ENCODE measurements at places on chromosomes 12 and 14.
A peak's percentile ranks its signal among the peaks of the same experiment; 100 is the strongest.

- peak; percentile 79 for DNase-seq
These were observed at the start of gene BCL11B for GRCh38 chr14:99271951-99272631. BCL11B (minus strand) TSS chr14:99272197; CDS start chr14:99271218, 979 bp downstream.

GRCh38 chr14:65106316-65106715 is 4.0 kb upstream of the MAX start:
- no peak for DNase-seq

DNA sequence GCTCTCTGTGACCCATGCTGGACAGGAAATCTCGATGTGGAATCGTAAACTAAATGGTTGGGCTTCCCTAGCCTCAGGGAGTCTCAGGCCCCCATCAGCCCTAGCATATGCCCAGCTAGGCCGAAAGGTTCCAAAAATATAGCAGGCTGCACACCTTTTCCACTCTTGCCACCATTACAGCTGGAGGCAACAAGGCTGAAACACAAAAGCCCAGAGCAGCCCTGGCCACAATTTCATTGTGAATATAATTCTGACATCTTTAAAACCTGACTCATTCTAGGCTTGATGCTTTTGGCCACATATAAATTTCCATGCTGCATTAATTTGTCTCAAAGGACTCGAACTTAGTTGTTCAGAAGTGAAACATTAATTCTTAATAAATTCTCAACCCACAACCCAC is 382.2 kb downstream of the GRIN2B start:
- DNase-seq: no peak

- DNase-seq: no peak
These were observed 53.7 kb downstream of the CCDC88C start for GRCh38 chr14:91363776-91364523.

DNA sequence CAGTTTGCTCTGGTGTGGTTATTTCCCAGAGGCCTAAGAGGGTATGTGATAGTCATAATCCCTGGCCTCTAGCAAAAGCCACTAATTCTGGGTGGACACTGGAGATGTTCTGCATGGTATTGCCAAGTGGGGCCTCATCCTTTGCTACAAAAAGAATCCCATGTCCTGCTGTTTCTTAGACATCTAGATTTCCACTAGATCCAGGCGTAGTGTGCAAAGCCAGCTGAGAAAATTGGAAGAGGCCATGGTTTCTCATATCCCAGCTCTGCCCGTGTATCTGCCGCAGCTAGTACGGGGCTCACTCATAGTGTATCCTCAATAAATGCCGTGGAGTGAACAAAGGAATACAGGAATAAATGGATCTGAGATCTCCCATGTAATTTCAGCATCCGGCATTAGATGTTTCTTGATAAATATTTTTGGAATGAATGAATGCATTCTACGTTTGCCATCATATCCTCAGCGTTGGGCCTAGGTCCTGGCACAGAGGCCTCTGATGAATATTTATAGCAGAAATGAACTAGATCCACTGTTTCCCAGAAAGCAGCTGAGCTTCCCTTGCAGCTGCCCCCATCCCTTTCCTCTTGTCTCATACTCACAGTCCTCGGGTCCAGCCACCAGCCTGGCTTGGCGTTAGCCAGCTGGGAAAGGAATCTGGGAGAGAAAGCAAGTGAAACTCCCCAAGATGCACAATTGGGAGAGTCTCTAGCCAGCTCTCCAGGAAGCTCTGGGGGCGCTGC is 76.3 kb upstream of the NOS1 start:
- DNase-seq: no peak

DNA sequence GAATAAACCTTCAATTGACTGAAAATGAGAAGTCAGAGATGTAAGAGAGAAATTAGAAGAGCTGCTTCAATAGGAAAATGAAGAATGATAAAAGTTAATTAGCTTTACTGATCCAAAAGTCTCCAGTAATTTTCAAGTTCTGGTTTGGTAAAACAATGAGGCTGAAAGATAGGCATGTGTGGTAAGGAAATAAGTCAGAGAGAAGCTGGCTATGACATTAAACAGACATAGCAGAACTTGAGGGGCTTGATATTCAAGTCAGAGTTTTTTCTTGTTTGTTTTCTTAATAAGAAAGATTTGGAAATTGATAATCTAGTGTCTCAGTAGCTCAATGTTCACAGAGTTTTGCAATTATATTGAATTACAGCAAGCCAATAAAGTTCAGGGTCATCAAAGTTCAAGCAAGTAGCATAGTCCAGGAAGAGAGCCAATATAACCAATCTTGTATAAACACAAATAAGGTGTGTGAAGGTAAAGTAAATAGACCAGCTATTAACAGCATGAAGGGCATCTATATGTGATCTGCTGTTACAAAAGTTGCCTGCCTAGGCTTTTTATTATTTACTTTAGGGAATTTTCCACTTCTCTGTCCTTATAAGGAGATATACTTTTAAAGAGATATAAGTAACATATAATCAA is 1111.5 kb downstream of the TRHDE start:
- no peak for DNase-seq

Data from stimulated activated CD4-positive, alpha-beta T cell treated with anti-CD3 and anti-CD28 coated beads, Interleukin-4, amount 100 ng/mL, for 48 hours (primary cell).